ENCODE measurements at places on chromosomes 3 and 15.

DNA sequence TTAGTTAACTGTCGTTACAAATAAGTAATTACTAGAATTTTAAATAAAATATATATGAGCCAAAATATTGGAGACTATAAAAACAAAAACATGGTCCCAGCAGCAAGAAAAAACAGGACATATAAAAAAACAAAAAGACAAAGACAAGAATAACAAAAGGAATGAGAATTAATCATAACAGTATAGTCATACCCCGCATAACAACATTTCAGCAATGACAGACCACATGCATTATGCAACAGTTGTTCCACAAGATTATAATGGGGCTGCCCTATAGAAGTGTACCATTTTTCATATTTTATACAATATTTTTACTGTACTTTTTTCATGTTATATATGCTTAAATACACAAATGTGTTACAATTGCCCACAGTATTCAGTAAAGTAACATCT is 5.6 kb downstream of the HLTF start:
- DNase-seq: peak; percentile 16

DNA sequence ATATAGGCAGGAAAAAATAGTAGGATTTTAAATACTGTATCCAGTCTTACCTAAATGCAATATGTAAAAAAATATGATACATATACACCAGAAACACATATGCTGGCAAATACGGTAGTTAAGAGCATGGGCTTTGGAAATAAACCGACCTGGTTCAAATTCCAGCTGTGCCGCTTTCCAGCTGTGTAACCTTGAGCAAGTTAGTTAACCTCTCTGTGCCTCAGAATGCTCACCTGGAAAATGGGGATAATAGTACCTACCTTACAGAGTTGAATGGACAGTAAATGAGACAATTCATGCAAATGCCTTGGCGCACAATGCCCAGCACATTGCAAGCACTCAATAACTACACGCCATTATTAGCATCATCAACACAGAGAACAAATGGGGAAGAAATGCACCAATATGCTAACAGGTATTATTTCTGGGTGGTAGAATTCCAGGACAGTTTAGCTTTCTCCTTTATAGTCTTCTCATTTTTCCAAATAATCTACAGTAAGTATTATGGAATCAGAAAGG is 50.6 kb downstream of the SUMF1 start:
- DNase-seq: no peak

DNA sequence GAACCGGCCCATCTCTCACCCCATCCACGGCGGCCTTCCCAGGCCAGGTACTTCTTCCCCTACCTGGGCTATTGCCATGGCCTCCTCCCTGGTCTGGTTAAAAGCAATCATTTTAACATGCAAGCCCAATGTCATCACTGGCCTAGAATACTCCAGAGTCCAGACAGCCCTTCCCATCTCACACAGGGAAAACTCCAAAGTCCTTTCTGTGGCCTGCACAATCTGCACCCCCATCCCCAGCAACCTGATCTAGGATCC is 45.8 kb upstream of the SLCO2A1 start:
- DNase-seq: no peak

- DNase-seq: no peak
Observed at GRCh38 chr15:31147456-31147855, 45.9 kb upstream of the TRPM1 start.

GRCh38 chr3:31067004-31067403 is 172.5 kb upstream of the GADL1 start:
- no peak for DNase-seq

DNA sequence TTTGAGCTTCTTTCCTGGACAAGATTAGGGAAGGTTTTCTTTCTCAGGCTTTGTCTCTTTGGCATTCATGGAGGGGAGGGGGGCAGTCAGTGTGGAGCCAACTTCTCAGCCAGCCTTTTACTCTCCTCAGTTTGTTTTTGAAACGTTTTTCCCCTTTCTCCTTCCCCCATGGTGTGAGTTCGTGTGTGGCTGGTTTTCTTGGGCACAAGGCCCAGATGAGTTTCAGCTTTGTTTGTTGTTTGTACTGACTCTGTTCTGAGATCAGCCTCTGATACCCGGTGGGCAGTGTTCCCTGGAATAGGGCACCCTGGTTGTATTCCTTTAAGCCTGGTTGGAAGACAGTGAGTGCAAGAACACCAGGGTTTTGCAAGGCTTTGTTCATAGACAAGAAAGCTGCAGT is 168.2 kb upstream of the RARB start:
- no peak for DNase-seq

DNA sequence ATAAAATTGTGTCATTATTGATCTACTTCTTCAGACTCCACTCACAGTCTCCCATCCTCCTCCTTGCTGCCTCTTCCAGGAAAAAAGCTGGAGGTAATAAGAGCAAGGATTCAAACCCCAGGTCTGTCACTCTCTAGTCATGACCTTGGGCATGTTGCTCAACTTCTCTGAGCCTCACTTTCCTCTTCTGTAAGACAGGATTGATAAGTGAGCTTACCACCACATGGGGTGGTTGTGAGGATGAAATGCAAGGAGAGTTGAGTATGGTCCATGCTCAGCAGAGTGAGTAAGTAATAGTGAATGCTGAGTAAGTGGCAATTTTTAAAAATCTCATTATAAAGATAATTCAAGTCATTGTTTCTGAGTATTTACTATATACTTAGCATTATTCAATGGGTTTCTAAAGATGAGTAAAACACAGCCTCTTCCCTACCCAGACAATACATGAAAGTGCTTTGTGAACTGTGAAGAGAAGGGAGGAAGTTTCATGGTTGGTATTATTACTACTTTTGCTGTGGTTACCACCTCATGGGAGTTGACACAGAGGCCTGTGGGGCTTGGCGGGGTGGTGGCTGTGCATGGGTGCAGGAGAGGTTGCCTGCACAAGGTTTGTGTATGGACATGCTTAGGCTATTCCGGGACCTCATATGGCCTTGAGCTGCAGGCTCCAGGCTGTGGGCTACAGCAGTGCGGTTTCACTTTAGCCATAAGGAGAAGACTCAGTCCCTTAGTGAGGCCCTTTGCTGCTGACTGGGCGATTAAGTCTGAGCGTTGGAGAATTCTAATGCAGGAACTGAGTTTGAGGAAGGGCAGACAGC is 30.0 kb downstream of the SLC6A11 start:
- peak; percentile 19 for DNase-seq

- peak; percentile 39 for DNase-seq
Observed at GRCh38 chr3:24480497-24480896, 14.2 kb downstream of the THRB start.

Measured in OCI-M1 (cell line).